ENCODE measurements at places on chromosomes 12 and 14.

GRCh38 chr12:106722837-106723236 lies 51.6 kb upstream of the RIC8B start:
- DNase-seq, result no peak

DNA sequence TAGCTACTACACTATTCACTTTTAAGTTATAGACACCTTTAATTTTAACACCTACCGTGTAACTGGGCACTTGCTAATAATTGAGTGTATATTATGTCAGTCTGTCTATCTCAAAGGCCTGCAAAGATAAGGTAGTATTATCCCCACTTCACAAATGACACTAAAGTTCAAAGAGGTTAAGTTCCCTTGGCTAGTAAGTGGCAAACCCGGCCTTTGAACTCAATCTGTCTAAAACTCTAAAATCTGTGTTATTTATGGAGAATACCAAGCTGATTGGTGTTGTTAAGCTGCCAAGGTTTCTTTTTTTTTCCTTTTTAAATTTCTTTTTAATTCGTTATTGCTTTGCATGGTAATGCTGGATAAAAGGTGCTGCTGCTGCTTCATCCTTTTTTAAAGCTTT lies 37.7 kb downstream of the YLPM1 start:
- no peak for DNase-seq

- DNase-seq, result no peak
These were observed 97.1 kb upstream of the NRXN3 start for GRCh38 chr14:78073028-78073427.

- no peak for DNase-seq
These were observed 1184.6 kb downstream of the FLRT2 start for GRCh38 chr14:86714575-86714974.

- DNase-seq, result no peak
These were observed 58.8 kb downstream of the TTC7B start for GRCh38 chr14:90757452-90757851.

DNA sequence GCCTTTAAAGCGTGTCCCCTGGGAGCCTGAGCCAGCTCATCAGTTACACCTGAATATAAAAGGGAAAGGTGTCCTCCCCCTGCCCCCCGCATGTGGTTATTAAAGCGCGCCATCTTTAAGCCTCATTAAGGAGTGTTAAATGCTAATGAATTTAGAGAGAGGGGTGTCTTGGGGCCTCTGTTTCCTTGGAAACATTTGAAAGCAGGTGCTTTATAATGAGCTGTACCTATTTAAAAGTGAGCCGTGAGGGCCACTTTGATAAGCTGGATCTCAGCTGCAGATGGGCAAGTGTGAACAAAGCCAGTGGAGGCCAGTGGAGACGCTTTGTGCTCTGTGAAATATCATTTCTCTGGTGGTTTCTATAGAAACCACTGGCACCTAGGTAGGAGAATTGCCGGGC lies 84.0 kb downstream of the BEGAIN start:
- no peak for DNase-seq

DNA sequence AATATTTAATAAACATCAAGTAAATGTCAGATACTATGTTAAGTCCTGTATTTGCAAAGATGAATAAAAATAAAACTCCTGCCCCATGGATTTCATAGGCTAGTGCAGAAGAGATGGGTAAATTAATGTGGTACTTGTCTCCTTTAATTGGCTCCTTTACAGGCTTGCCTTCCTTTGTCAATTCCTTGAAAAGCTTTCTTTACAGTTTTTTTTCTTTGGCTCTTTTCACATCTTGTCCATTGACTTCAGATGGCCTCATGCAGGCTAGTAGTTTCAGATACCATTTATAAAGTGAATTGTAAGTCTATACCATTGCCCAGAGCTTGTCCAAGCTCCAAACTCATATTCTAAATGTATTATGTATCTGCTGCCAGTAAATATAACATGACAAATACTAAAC lies 128.7 kb upstream of the GARIN2 start:
- DNase-seq, result no peak

- no peak for DNase-seq
These were observed 139.9 kb downstream of the DUSP6 start for GRCh38 chr12:89212339-89212771.

DNA sequence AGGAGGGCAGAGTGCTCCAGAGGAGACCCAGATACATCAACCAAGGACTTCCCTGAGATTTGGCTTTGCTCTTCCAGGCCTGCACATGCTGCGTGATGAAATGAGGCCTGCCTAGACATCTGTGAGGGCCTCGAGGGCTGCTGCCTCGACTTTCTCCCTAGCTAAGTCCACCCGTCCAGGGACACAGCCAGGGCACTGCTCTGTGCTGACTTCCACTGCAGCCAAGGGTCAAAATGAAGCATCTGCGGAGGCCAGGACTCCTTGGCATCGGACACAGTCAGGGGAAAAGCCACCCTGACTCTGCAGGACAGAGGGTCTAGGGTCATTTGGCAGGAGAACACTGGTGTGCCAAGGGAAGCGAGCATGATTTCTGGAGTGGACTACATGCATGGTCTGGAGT lies 10.7 kb downstream of the SLC25A47 start:
- no peak for DNase-seq

DNA sequence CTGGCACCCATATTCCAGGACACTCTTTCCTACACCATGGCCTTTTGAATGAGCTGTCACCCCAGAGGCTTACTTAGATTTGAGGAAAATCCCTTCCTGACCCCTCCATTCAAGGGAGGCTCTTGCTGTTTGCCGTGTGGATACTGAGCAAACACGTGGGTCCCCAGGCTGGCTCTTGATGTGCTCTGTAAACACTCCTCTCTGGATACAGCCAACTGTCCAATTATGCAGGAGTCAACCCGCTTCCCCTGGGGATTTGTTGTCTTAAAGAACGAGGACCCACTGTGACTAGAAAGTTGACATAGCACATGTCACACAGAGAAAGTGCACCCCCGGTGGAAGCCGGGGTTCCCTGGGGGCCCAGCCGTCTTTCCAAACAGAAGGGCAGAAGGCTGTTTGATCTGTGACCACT lies 75.8 kb upstream of the CEP83 start:
- no peak for DNase-seq

DNA sequence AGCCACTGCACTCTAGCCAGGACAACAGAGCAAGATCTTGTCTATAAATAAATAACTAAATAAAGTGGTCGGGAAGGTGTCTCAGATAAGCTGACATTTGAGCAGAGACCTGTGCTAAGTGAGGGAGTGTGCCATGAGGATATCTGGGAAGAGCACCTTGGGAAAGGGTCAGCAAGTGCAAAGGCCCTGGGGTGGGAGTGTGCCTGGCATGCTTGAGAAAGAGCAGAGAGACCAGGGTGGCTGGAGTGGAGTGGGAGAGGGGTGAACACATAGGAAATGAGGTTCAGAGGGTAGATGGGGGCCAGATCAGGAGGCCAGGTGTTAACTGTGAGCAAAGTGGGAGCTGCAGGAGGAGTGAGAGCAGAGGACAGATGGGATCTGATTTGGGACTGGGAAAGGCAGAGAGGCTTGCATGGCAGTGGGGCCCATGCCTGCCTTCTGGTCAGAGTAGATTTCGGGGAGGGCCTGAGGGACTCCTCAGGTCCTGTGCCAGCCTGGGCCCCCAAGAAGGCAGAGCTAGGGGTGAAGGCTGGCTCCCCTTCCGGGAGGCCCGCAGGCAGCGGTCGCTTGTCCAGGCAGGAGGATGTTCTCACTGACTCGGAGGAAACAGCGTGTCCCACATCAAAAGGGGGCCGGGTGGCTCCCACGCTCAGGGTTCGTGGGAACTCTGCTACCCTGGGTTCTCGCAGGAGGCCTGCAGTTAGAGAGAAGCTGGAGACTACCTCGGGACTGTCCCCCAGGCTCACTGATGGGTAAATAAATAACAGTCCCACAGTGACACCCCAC lies 32.6 kb downstream of the DTX1 start:
- DNase-seq, result no peak

- DNase-seq, result no peak
These were observed 5.4 kb downstream of the TCL1B start for GRCh38 chr14:95691591-95691990.

DNA sequence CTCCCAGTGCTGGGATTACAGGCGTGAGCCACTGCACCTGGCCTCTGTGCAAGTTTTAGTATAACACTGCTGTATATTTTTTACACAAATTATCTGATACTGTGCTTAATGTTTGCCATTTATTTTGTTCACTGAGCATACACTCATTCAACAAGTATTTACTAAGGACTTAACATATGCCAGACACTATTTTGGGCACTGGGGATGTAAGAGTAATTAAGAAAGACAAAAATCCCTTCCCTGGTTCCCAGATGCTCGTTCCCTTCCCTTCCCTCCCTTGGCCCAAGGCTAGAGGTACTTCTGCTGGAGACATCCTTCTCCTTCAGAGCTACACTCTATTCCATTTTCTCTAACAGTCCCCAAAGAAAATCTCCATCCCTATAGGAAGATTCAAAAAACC lies 12.5 kb downstream of the CIT start:
- no peak for DNase-seq

Measured in HTR-8/SVneo (cell line).